ENCODE measurements at places on chromosomes 1 and 21.

DNA sequence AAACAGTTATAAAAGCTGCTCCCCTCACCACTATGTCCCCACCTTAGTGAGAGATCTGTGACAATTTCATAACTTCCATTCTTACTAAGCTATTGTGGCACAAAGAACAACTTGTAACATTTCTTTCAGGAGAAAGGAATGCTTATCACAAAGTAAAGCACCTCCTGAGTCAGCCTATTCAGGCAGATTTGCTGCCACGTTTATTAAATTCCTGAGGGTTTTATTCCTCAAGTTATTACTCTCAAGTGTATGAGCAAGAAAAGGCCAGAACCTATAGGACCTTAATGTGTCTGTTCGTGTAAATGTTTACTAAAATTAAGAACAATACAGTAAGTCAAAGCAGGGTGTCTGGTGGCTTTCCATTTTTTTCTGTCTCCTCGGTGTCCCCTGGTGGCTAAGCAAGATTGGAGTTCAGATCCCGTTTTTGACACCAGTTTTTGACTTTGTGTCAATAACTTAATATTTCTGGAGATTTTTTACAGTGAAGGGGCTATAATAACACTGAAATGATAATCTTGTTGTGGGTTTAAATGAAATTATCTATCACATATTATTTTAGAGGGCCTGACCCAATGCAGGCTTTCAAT, 1539.6 kb downstream of the BRINP3 start:
- no peak for DNase-seq

GRCh38 chr21:22164912-22165311, 1166.7 kb downstream of the NCAM2 start:
- no peak for DNase-seq

DNA sequence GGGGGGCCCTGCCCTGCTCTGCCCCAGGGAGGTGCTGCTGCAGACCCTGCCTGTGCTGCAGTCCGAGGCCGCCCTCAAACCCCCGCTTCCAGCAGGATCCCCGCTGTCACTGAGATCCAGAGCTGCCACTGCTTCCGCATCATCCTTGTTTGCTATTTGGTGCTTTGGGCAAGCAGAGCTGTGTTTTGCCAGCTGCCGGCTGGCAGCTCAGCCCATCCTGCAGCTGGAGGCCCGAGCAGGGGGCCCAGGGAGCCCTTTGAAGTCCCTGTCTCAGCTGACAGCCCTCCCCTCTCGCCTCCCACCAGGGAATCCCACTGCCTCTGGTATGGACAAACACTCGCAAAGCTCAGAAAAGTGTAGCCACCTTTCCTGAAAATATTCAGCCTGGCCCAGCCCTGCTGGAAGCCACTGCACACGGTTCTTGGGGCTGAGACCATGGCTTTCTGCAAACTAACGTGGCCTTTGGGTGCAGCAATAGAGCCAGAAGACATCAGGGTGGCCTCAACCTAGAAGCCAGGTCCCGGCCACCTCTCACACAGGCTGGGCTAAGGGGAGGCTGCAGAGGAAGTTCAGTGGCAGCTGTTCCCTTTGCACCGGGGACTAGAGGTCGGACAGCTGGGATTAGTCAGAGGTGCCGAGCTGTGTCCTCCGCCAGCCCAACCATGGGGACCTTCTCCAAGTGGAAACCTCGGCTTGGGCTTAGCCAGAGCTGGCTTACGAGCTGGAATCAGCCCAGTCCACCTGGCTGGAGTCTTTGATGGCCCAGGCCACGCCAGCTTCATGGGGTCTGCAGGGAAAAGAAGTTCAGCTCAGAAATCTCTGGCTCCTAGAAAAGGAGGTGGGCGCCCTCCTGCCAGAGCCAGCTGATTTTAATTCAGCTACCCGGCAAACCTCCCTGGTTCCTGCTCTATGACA, 107.1 kb downstream of the SPSB1 start:
- no peak for DNase-seq

DNA sequence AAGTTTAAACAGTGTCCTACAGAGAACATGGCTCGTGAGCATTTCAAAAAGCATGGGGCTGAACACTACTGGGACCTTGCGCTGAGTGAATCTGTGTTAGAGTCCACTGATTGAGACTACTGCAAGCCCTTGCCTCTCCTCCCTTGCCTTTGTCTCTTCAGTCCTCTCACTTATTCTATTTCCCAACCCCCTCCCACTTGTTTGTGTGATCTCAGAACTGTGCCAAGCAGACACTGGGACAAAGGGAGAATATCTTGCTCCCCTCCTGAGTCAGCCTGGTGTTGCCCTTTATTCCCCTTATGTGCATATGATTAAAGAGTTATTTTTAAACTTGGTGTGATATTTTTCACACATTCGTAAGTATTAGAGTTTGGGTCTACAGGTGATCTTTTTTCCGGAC, 11.1 kb upstream of the RPRD2 start:
- DNase-seq, result no peak

DNA sequence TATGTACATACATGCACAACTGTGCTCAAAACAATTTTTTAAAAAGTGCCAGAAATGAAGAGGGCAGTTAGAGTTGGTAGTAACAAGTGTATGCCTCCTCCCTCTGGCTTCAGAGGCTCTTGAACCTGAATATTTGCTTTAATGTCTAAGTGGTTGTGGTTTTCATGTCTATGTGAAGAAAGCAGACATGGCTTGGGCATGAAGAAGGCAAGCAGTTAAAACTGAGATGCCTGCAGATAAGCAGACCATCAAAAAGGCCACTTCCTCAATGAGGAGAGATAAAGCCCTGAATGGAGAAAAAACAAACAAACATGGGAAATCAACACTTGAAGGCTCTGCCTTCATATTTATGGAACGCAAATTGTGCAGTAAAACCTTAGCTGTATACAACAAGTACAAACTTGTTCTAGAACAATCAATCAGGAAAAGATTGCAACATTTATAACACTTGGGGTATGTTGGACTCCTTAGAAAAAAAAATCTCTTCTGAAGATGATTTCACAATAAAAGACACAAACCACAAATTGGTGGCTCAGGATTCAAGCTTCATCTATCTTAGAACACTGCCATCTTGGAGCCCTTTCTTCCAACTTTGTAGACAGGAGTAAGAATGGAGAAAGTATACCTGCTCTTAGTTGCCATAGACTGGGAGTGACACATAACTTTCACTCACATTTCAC, 52.7 kb upstream of the PLA2G4A start:
- DNase-seq, result no peak

- no peak for DNase-seq
Measured at GRCh38 chr1:7616953-7617352, 154.1 kb upstream of the VAMP3 start.
